ENCODE measurements at places on chromosomes 3 and 15.
A peak's percentile ranks its signal among the peaks of the same experiment; 100 is the strongest.

- no peak for DNase-seq
Measured at GRCh38 chr15:73752806-73753193, 351 bp downstream of the INSYN1 start.

GRCh38 chr3:123420416-123420968 is 28.4 kb downstream of the ADCY5 start:
- DNase-seq = no peak

DNA sequence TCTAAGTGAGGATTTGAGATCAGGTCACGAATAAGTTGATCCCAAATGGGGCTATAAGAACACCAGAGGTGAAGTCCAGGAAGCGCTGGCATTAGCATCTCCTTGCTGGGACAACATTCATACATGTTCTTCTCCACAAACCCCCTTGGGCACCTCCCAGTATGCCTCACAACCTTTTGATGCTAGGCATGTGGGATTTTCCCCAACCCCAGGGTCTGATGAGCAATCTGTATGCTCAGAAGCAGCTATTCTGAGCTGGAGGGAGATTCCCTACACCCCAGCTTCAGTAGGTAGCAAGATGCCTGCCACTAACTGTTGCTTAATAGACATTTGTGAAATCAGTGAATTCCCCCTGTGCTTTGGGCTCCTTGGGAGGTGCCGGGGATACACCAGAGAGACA is 32.2 kb downstream of the SLC6A11 start:
- no peak for DNase-seq

GRCh38 chr3:25252291-25252690 is 175.8 kb upstream of the RARB start:
- no peak for DNase-seq

GRCh38 chr15:93987068-93987467 is 244.3 kb upstream of the MCTP2 start:
- DNase-seq = no peak

GRCh38 chr3:37922721-37923568 is 61.3 kb downstream of the CTDSPL start:
- DNase-seq = no peak

DNA sequence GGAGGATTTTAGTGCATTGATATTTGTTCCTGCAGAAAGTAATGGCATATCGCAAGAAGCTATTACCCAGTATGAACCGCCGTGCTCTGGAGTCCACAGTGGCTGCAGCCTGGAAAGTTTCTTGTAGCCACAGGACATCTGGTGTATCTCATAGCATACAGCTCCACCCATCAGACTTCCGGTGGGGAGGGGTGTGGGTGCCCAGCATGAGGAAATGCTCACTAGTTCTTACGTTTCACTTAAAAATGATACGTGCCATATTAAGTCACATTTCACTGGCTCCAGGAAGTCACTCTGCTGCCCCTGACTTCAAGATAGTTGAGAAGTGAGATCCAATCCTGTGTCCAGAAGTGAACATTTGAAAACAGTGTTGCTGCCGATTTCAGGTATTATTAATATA is 990.4 kb downstream of the GBE1 start:
- no peak for DNase-seq

GRCh38 chr3:11507719-11508118 is 136.0 kb downstream of the VGLL4 start:
- peak; percentile 27 for DNase-seq

DNA sequence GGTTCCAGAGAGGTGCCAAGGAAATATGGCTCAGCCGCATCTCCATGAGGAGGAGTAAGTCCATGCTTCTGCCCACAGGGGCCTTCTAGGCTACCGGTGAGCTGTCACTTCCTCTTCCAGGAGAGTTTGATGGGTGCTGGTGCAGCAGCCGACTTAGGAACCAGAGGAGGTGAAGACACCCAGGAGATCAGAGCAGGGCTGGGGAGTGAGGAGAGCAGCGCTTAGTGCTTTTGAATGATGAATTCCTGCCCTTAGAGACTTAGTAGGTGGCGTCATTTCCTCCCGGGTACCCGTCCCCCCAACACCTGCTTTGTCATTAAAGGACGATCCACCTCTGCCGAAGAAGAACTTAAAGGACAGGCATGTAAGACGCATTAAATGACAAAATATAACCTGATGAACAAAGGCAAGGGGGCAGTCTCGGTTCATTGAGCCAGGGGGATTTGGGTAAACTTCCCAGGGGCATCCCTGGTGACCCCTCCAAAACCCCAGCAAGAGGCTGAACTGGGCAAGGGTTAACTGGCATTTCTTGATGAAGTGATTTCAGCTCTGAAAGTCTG is 67.6 kb downstream of the HES1 start:
- DNase-seq = no peak

DNA sequence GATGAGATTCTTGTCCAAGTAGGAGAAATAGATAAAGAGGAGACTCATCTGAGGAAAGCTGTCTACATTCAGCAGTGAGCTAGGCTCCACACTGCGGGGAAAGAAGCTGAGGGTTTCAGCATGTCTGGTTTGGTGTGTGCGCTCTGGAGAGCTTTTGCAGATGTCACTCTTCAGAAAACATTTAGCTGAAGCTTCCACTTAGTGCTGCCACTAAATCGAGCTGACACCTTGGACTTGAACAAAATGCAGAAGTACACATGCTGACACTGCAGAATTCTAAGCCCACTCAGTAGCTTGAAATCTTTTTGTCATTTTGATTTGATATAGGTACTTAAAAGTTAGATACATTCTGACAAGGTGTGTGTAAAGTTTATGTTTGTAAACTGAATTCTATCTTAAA is 32.3 kb upstream of the CRTC3 start:
- DNase-seq = no peak

- DNase-seq = no peak
Measured at GRCh38 chr3:122678506-122678905, 2.1 kb upstream of the PARP14 start.

DNA sequence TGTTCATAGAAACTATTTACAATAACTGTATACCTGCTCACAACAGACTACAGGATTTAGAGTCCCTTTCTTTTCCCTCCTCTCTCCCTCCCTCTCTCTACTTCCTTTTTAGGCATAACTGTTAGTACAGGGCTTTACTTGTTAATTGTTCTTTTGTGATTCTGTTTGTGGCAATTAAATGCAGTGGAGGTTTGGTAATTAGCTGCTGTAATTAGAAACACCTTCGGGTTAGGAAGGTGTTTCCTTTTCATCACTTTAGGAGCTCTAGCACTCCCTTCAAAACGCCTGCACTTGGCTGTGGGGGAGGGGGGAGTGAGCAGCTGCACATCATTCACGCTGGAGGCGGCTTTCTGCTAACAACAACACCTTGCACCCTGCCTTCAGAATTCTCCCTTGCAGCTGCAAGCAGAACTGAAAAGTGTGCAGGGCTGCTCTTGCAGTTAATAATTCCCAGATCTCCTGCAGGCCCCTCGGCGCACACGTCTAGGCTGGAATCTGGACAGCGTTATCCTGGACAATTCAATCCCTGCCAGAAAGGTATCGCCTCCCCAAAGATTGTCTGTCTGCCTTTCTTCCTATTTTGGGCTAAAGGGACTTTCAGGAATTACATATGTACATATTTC is 242.6 kb upstream of the RGMA start:
- no peak for DNase-seq

- DNase-seq = no peak
Measured at GRCh38 chr3:41975416-41976103, 13.7 kb upstream of the ULK4 start.

- DNase-seq = no peak
Measured at GRCh38 chr3:96779810-96780209, 34.6 kb upstream of the EPHA6 start.

- no peak for DNase-seq
Measured at GRCh38 chr3:113534365-113534764, 2.0 kb downstream of the SIDT1 start.

GRCh38 chr3:159322322-159322939 is 520.6 kb downstream of the MFSD1 start:
- DNase-seq = no peak

DNA sequence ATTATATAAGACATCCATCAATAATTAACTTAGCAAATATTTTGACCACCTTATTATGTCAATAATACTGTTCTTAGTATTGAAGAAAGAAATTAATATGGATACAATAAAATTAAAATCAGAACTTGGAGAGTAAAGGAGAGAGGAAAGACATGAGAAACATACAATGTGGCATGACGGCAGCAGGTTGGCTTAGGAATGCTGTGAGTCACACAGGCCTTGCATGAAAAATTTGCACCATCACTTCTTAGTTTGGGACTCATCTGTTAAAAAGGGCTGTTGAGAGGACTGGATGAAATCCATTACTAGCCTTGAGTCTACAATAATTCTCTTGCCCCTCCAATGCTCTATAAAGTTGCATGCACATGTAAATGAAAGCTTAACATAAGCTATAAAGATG is 880.8 kb downstream of the ROBO1 start:
- no peak for DNase-seq

GRCh38 chr15:58433597-58434333 is 2.0 kb downstream of the LIPC start:
- DNase-seq = no peak

DNA sequence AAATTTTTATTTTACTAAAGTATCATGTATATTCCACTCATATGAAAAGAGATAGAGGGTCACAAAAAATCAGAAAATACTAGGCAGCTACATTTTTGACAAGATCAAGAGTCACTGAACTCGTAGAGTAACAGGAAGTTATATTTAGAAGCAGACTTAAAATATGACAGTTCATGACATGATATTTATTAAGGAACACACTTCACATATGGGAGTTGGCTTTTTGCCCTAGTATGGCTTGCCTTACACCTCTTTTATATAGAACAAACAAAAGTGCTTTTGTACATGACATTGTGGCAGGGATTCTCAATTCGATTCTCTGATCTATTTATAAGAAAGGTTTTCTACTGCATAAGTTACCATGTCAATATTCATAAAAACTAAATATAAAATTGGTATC is 80.1 kb upstream of the GBE1 start:
- no peak for DNase-seq

GRCh38 chr3:187027531-187028278 is 97.4 kb downstream of the ST6GAL1 start:
- DNase-seq = no peak

Measured in SW 1271 (cell line).